ENCODE measurements at places on chromosomes 2 and 18.

GRCh38 chr2:143786026-143786765, 657.0 kb downstream of the ARHGAP15 start:
- DNase-seq: no peak

DNA sequence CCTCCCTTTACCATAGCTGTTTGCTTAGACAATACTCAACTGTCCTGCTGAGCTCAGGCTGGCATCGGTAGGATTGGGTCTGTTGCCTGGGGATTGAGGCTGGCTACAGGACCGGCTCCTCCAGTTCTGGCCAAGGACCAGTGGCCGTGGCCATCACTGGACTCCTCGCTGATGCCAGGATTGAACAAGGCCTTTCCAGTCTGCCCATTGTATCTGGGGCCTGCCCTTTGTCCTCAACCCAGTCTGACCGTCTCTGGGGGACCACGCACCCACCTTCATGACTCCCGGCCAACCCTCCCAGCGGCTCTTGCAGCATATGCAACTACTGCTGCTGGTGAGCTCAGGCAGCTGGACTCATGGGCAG, 28.7 kb downstream of the SH2D6 start:
- no peak for DNase-seq

- DNase-seq: no peak
These were observed 75.1 kb upstream of the NT5C1B start for GRCh38 chr2:18664421-18664820.

DNA sequence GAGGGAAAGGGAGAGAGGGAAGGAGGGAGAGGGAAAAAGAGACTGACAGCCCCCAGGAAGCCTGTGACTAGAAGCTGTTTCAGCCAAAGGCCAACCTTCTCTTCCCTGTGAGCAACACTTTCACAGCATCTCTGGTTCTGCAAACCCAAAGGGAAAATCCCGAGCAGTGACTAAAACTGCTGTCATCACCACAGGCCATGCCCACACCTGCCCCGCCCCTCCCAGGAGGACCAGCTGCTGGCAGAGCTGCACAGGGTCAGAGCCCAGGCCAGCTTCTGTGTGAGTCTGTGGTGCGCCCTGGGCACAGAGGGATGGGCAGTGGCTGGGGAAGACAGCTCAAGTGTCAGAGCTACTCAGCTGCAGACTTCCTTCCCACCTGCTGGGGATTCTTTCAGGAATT, 64.9 kb upstream of the OTOS start:
- DNase-seq: no peak

GRCh38 chr2:196961889-196962288, 35.4 kb upstream of the PGAP1 start:
- no peak for DNase-seq

GRCh38 chr18:35072616-35073015, 31.4 kb downstream of the MAPRE2 start:
- no peak for DNase-seq

DNA sequence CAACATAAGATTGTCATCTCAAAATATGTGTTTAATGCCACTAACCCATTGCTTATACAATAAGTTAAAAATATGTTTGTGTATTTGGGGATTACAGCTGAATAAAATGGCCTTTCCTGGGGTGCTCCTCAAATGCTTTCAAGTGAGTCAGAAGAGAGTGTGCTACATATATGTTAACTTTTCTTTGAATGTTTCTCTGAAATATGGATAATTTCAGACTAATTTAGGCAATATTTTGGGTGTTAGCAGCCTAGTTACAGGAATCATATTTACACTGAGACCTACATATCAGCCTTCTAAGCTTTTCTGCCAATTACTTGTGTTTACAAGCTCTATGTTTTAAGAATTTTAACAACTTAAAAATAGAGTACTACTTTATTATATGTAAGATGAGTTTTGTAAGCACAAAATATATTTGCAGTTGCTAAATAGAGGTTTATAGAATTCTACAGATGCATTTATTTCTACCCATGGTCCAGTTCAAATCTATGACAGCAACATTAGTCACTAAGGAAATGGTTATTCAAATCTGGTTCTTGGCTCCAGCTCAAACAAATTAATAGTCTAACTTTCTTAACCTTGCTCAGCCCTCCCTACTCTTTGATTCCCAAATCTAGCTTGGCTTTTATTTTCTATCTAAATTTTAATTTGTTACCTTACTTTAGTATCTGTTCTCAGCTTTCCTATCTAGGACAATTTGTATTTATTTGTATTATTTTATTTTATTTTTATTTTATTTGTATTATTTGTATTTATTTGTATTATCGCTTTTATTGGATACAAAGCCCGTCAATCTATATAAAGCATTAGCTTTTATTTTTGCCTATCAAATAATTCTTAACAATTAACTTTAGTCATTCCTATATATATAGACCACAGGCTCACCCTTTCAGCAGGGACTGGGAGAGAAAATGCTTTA, 48.9 kb downstream of the FSIP2 start:
- no peak for DNase-seq

DNA sequence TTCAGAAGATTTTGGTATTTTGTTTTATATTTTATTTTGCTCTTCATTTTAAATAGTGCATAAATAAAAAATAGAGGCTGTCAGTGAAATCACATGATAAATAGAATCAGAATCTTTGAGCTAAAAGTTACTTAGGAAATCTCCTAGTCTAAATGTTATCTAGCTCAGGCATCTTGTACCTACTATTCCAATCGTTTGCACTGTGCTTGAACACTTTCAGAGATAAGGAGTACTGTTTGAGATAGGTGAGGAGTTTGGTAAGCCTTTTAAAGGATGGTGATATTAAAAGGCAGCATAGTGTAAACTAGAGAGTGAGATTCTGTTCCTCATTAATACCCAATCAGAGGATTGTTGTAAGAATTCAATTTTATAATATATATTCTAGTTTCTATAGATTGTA, 157.2 kb upstream of the MYO3B start:
- no peak for DNase-seq

GRCh38 chr2:12270876-12271588, 445.7 kb upstream of the TRIB2 start:
- DNase-seq: no peak

- DNase-seq: no peak
These were observed 25.6 kb upstream of the FAM124B start for GRCh38 chr2:224427471-224427870.

- DNase-seq: peak; percentile 71
These were observed 8.5 kb upstream of the SPATA3 start for GRCh38 chr2:230987137-230988020.

- DNase-seq: no peak
These were observed 45.8 kb downstream of the STK17B start for GRCh38 chr2:196125596-196125995.

- no peak for DNase-seq
These were observed 23.8 kb downstream of the ABCB11 start for GRCh38 chr2:169007356-169007755.

- no peak for DNase-seq
These were observed 824.9 kb upstream of the CRIM1 start for GRCh38 chr2:35530615-35531135.

DNA sequence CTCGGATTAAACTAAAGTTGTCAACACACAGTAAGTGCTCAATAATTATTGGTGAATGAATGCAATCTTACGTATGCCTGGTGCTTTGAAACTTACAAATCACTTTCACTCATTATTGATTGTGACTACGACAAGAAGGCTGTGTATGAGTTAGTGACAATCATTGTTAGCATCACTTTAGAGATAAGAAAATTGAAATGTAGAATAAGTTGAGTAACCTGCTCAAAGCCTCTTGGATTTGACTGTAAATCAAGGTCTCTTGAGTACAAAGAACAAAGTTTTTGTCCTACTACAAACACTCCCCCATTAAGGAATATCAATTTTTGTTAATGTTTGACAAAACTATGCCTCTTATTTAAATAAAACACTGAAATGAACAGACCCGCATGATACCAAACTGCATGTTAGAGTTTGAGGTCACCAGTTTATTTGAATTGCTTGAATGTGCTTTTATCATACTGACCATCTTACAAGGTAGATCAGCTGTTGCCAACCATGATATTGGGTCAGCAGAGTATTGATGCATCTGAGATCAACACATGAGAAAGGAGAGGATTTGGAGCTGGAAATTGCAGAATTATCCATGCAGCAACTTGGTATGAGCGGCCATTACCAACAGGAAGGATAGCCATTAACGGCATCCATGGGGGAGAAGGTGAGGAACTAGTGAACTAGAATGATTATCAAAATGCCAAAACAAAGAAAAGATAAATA, 142.1 kb downstream of the IRS1 start:
- DNase-seq: no peak

DNA sequence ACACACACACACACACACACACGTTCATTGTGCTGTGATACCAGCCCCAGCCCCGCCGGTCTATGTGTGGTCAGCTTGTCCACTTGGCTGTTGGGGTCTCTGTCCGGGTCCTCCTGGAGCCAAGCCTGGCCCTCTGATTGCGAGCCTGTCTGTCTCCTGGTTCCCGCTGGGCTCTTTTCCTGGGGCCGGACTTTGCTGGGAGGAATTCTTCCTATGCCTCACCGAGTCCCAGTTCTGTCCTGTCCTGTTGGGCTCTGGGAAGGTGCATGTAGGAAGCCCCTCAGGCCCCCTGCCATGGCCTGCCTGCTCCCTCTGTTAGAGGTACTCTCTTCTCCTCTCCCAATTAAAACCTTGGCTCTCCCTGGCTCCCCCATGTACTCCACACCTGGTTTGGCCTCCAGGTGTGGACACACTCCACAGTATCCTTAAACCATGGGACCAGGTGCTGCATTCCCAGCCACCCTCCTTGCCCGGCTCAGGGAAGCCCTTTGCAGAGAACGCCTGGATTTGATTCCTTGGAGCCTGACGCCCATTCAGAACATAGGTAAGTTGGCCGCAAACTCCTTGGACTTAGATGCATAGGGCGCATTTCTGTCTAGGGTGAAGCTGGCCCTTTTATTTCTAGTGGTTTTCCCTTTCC, 42.3 kb downstream of the CABLES1 start:
- no peak for DNase-seq

DNA sequence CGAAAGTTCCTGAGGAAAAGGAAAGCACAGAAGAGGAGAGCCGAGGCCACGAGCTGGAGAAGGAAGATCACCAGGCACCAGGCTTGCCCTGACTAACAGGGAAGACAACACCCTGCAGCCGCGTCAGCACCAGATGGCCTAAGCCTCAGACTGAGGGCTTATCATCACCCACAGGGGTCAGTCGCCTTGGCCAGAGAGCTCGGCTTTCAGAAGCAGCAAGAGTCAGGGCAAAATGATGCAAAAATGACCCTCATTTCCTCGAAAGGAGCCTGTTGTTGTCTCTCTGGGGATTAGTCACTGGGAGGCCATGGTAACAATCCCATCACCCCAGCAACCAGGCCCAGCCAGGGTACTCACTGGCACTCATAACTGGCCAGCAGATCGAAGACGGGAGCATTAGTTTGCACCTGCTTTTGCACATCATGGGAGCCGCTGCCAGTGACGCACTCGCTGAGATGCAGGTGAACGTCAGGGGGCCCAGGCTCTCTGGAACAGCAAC, 42.7 kb upstream of the ZFP36L2 start:
- no peak for DNase-seq

DNA sequence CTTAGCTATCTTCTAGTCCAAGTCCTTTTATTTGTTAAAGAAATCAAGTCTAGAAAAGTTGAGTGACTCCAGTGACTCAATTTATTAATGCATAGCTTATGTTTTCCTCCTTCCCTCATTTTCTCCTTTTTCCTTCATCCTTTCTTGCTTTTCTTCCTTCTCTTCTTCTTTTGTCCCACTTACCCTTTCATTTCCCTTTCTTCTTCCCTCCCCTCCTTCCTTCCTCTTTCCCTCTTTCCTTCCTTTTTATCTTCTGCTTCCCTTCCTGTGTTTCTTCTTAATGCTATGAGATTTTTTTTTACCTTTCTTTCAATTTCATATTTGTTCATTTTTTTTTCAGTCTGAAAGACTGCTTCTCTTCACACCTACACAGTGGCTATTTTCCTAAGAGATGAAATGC, 555.5 kb downstream of the PIK3C3 start:
- DNase-seq: no peak

DNA sequence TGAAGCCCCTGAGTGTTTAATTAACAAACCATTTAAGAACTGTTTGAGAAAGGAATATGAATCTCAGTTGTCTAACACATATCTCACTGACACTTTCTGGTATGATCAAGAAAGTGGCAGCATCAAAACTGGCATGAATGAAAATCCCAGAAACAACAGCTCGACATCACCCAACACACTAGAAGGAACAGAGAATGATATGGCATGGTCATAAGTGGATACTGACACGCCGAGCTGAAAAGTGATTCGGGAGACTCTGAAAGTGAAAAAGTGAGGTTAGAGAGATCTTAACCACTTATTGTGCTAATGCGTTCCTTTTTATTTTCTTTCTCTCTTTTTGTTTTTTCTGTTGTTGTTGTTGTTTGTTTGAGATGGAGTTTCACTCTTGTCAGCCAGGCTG, 37.9 kb downstream of the MRPL35 start:
- no peak for DNase-seq

DNA sequence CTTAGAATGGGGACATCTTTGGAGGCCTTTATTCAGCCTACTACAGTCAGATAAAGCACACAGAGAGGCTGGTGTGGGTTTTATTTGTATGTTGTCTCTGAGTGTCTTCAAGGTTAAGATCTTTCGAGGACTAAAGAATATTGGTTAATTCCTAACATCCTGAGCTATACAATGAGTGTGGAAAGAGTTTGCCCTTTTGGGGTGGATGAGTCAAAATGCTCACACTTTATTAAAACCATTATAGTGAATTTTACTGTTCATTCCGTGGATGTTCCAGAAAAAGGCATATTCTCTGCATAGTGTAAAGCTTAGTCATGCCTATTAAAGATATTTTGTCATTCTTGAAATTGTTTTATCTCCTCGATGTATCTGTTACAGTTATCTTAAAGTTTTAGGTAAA, 29.1 kb upstream of the SLC38A11 start:
- no peak for DNase-seq

DNA sequence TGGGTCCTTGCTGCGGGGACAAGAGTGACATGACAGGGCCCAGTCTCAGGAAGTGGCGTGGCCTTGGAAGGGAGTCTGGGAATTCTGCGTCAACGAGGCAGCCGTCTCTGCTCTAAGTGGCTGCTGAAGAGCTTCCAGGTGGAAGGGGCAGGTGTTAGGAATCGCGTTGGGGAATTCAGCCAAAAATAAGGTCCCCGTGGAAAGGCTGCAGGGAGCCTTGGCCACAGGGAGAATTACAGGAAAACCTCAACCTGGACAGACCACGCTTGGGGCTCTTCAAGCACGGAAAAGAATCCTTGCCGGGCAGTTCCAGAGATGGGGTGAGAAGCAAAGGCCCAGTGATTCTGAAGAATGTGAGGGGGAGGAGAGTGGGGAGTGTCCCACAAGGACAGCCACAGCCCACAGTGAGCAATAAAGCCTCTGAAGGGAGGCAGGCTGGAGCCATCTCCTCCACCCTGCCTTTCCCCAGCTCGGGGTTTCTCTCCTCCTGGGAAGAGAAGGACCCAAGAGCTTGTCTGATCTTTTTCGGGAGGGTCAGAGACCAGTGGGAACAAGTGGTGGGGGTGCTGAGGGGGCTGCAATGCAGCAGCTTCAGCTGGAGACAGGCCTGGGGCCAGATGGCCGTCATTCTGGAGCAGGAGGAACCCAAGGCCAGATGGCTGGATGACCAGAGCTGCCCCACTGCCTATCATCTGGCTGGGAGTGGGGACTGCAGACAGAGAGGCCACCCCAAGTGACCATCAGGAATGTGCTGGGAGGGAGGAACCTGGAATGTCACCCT, 106.4 kb upstream of the SMAD2 start:
- no peak for DNase-seq

- DNase-seq: no peak
These were observed 16.6 kb upstream of the LNPK start for GRCh38 chr2:176018708-176019107.

- no peak for DNase-seq
These were observed 153.7 kb upstream of the NCK2 start for GRCh38 chr2:105590780-105591660.

GRCh38 chr2:116804901-116805300, 1009.6 kb upstream of the DDX18 start:
- DNase-seq: no peak

- no peak for DNase-seq
These were observed 18.4 kb downstream of the KDSR start for GRCh38 chr18:63348508-63349136.
